Activated CD8-positive, alpha-beta memory T cell treated with anti-CD3 and anti-CD28 coated beads, Interleukin-2, amount 10 ng/mL, durations not matched to agents 7 days and 5 days (primary cell): ENCODE measurements at places on chromosomes 5 and 9. TPM values are rescaled to one million over a fixed set of nuclear protein-coding genes. Genes with fewer than 3 reads are reported as not detected.

DNA sequence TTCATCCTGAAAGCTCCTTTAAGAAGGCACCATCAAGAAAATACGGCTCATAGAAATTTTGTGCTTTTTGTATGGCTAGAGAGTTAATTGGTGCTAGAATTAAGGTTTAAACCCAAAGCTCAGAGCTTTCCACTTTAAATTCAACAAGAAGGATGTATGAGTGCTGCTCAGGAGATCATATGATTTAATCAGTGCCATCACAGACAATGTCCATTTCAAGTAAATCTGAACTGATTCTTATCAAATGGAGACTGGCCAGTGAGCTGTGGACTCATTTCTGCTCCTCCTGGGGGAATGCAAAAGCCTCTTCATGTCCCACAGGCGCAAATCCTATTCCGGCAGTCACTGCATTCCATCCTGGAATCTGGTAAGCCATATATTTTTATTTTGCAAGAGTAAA is 327.2 kb downstream of the BNC2 start:
- H3K27ac ChIP-seq = no peak overlapping the region
- no peak for DNase-seq
- no peaks in the 10 kb centered on the region for H3K36me3 ChIP-seq
- no peaks in the 10 kb centered on the region for H3K4me1 ChIP-seq
- H3K4me3 ChIP-seq = no peak overlapping the region

DNA sequence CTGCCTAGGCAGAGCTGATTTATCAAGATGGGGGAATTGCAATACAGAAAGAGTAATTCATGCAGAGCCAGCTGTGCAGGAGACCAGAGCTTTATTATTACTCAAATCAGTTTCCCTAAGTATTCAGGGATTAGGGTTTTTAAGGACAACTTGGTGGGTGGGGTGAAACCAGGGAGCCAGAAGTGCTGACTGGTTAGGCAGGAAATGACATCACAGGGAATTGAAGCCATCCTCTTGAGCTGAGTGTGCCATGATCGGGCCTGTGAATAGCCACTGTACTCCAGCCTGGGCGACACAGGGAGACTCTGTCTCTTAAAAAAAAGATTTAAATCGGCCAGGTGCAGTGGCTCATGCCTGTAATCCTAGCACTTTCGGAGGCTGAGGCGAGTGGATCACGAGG is 45.3 kb upstream of the CDK5RAP2 start:
- no peak for DNase-seq
- peaks cover 8% of the 10 kb centered on the region for H3K4me1 ChIP-seq
- no peaks in the 10 kb centered on the region for H3K36me3 ChIP-seq
- H3K4me3 ChIP-seq = no peak overlapping the region

- no peaks in the 10 kb centered on the region for H3K27me3 ChIP-seq
- H3K27ac ChIP-seq = no peak overlapping the region
- no peak for DNase-seq
Observed at GRCh38 chr9:107109324-107109723, 173.8 kb upstream of the RAD23B start.

DNA sequence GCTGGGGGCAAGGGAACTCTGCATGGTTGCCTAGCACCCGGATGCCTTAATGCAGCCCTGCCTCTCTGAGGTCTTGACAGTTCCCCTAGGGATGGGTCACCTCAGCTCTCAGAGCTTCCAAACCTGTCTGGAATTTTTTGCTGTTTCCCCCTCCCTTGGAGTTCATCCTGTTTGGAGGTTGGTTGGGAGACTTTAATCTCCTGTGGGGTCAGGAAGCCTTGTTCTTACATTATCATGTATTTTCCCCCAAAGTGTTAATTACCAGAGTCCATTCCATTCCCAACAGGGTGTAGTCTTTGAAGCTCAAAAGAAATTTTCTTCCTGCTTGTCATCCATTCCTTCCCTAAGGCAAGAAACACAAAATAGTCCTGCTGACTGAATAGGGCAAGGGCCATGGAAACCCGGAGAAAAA is 150.3 kb upstream of the SPRY4 start:
- H3K4me3 ChIP-seq = no peak overlapping the region
- peaks cover 10% of the 10 kb centered on the region for H3K4me1 ChIP-seq
- no peak overlapping the region for H3K27ac ChIP-seq
- peaks cover 8% of the 10 kb centered on the region for H3K27me3 ChIP-seq
- no peaks in the 10 kb centered on the region for H3K36me3 ChIP-seq
- DNase-seq = no peak

Gene SPATA31A3
- not detected for total RNA-seq

GRCh38 chr5:146832985-146833732 is 45.4 kb downstream of the PPP2R2B start:
- H3K27ac ChIP-seq = no peak overlapping the region
- no peaks in the 10 kb centered on the region for H3K4me1 ChIP-seq
- DNase-seq = no peak
- H3K4me3 ChIP-seq = no peak overlapping the region
- H3K27me3 ChIP-seq = no peaks in the 10 kb centered on the region
- H3K36me3 ChIP-seq = no peaks in the 10 kb centered on the region

- H3K4me3 ChIP-seq = no peak overlapping the region
- no peaks in the 10 kb centered on the region for H3K27me3 ChIP-seq
- H3K36me3 ChIP-seq = no peaks in the 10 kb centered on the region
- H3K27ac ChIP-seq = no peak overlapping the region
- no peaks in the 10 kb centered on the region for H3K4me1 ChIP-seq
- no peak for DNase-seq
Observed at GRCh38 chr5:17314907-17315471, 97.6 kb downstream of the BASP1 start.

Gene NMUR2
- not detected for total RNA-seq

Gene AIF1L
- total RNA-seq = 0.23 TPM
